ENCODE measurements at places on chromosomes 2 and 18.

- peak; percentile 23 for DNase-seq
These were observed 89.0 kb downstream of the ZNF532 start for GRCh38 chr18:58953627-58954026.

DNA sequence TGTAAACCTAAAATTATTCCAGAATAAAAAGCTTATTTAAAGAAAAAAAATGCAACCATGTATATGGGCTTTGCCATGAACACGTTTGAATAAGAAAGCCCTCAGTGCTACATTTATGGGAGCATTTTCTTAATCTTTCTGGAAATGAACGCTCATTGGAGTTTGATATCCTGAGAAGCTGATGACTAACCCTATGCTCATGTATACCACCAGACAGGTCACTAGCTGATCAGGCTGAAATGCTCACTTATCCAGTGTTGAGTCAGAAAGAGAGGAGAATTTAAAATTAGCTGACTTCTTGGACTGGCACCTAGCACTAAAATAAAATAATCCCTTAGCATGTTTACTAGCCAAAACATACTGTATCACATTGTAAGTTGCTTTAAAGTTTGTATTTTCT lies 254.9 kb upstream of the SIX3 start:
- DNase-seq = peak; percentile 82

GRCh38 chr2:225797394-225797793 lies 397.9 kb downstream of the NYAP2 start:
- DNase-seq = no peak

- no peak for DNase-seq
These were observed 120.1 kb downstream of the ZNF385B start for GRCh38 chr2:179741317-179741716.

GRCh38 chr2:102399499-102400141 lies 23.3 kb upstream of the IL18RAP start:
- DNase-seq = no peak

- no peak for DNase-seq
These were observed 17.2 kb downstream of the GPC1 start for GRCh38 chr2:240452462-240453256.

- DNase-seq = no peak
These were observed 501.7 kb upstream of the TCF4 start for GRCh38 chr18:56089612-56090258.

DNA sequence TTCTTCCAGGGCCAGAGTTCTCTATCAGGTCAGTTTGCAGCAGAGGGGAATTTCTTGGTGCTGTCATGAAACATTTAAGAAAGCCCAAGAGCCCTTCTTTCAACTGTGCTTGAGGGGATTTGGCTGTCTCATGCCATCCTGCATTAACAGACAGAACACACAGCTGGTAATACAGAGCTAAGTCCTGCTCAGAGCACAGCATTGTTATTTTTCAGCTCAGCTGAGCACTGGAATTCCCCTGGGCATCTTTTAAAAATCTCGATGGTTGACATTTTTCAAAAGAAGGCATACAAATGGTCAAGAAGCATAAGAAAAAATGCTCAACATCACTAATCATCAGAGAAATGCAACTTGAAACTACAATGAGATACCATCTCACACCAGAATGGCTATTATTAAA lies 14.9 kb upstream of the IL1R2 start:
- DNase-seq = no peak

DNA sequence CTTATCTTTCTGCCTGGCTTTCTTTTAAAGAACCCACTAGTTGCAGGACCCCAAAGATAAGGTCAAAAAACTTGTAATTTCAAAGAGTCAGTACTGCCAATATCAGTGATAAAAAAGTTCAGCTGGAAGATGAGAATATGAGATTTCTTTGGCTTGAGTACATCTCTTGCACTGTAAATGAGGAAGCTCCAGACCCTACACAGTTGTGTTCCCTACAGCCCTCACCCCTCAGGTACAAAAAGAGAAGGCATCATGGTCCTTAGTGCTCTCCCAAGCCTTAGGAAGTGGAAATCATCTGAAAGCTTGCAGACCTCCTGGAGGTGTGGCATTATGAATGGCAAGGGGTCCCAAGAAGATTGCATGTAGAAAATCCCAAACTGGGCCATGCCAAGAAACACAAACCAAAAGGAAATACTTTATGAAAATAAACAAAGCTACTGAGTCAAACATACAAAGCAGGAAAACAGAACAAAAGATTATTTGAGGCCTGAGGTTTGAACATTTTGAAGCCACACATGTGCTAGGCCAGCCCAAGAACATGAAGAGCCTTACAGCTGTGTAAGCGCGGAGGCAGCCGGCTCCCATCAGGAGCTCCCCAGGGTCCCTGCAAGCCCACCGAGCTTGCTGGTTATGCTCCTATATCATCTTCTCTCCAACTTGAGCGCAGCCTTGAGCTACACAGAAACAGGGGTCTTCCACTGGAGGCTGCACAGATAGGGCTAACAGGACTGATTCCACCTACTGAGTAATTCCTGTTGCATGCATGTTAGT lies 217.0 kb downstream of the OSR1 start:
- DNase-seq = no peak

- DNase-seq = no peak
These were observed 25.5 kb upstream of the ALPP start for GRCh38 chr2:232353096-232353495.

DNA sequence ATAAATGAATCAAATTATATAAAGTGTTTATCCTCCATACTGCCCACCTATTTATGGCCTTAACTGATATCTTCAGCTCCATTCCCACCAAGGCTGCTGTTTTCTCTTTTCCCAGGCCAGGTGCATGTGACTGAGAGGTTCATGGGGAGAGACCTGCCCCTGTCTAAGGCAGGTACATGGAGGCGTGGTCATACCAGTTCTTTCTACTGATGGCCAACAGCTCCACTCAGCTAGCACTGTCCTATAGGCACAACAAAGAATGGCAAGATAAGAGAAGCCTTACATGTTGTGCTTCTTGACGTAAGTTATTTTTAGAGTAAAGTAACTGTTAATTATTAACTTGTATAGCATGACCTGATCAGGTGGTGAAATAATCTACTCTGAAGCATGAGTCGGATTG lies 16.8 kb downstream of the AKAIN1 start:
- no peak for DNase-seq

DNA sequence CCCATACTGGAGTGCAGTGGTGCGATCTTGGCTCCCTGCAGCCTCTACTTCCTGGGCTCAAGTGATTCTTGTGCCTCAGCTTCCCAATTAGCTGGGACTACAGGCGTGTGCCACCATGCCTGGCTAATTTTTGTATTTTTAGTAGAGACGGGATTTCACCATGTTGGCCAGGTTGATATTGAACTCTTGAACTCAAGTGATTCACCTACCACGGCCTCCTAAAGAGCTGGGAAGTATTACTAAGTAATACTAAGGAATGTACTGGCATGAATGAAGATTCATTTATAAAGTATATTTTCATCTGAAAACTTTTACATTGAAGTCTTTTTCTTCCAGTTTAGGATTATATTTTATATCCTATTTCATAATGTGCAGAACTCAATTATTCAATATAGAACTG lies 38.1 kb downstream of the NUP35 start:
- peak; percentile 67 for DNase-seq

- no peak for DNase-seq
These were observed 259.6 kb upstream of the ZNF804A start for GRCh38 chr2:184338771-184339170.

- no peak for DNase-seq
These were observed 78.1 kb upstream of the PELI1 start for GRCh38 chr2:64222351-64222750.

- DNase-seq = no peak
These were observed 26.8 kb downstream of the RHBDD1 start for GRCh38 chr2:226862623-226863022.

DNA sequence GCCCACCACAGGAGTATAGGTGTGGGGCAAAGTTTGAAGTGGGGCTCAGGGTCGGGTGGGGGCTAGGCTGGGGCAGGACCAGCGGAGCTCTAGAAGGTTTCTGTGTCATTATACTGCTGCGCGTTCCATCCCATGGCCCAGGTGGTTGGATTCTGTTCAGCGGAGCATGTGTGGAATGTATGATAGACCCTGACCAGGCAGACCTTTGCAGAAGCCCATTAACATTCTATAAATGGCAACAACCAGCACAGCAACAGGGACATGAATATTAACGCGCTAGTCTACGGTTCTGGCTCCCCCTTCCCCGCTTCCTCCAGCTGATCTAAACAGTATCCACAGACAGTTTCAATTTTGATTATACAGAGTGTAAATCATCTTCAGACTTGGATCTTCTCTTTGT lies 4.1 kb upstream of the PRKCE start:
- DNase-seq = no peak

DNA sequence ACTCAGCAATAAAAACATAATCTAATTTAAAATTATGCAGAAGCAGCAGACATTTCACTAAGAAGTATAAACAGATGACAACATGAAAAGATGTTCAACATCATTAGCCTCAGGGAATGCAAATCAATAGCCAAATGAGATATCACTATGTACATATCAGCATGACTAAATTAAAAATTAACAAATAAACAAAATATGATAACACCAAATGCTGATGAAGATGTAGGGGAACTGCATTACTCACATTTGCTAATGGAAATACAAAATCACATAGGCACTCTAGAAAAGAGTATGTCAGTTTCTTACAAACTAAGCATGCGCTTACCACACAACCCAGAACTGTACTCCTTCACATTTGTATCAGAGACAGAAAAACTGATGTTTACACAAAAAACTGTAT lies 487.2 kb upstream of the REG3G start:
- no peak for DNase-seq

DNA sequence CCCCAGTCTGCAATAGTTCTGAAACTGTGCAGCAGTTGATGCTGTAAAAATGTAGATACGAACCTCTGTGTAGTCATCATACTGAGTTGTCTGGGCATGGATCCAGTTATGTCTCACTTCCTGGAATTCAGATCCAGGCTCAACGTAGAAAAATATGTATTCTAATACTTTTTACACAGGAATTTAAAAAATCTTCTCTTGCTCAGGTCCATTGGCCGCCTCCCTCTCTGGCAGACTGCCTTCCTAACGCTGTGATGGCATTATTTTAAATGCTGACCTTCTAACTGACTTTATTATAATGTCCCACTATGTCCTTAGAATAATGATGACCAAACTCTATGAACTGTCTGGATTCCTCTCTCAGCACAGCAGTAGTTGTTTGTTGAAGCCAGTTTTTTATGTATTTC lies 119.6 kb downstream of the FEZ2 start:
- peak; percentile 86 for DNase-seq

DNA sequence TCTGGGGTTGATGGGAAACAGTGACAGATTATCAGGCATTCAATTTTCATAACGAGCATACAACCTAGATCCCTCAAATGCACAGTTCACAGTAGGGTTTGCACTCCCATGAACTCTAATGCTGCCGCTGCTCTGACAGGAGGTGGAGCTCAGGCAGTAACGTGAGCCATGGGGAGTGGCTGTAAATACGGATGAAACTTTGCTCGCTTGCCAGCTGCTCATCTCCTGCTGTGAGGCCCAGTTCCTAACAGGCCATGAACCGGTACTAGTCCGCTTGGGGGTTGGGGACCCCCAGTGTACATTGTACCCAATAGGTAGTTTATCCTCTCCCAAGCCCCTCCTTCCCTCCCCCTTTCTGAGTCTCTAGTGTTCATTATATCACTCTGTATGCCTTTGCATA lies 94.6 kb downstream of the PTH2R start:
- DNase-seq = no peak

GRCh38 chr18:332721-333510 lies 65.1 kb upstream of the THOC1 start:
- no peak for DNase-seq

DNA sequence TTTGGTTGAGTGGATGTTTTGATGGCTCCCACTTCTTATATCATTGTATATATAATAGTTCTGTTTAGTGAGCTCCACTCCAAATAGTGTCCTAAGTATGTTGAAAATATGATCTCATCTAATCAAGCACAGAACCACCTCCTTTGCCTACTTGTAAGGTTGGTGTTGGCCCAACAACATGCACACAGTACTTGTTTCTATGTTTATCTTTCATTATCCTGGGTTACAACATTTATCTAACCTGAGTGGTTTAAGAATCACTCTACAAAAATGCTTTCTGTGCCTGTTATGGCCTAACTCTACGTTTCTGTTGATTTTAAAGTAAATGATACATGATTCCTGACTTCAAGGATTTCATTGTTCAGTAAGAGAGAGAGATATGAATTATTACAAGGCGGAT lies 281.9 kb downstream of the FIGN start:
- DNase-seq = no peak

- no peak for DNase-seq
These were observed 520.8 kb downstream of the PARD3B start for GRCh38 chr2:205066081-205066480.

- no peak for DNase-seq
These were observed 34.8 kb upstream of the MMADHC start for GRCh38 chr2:149622343-149622742.

- DNase-seq = no peak
These were observed 55.6 kb upstream of the FZD5 start for GRCh38 chr2:207825045-207825954.

- no peak for DNase-seq
These were observed 600.4 kb upstream of the KLHL29 start for GRCh38 chr2:22784566-22784965.

DNA sequence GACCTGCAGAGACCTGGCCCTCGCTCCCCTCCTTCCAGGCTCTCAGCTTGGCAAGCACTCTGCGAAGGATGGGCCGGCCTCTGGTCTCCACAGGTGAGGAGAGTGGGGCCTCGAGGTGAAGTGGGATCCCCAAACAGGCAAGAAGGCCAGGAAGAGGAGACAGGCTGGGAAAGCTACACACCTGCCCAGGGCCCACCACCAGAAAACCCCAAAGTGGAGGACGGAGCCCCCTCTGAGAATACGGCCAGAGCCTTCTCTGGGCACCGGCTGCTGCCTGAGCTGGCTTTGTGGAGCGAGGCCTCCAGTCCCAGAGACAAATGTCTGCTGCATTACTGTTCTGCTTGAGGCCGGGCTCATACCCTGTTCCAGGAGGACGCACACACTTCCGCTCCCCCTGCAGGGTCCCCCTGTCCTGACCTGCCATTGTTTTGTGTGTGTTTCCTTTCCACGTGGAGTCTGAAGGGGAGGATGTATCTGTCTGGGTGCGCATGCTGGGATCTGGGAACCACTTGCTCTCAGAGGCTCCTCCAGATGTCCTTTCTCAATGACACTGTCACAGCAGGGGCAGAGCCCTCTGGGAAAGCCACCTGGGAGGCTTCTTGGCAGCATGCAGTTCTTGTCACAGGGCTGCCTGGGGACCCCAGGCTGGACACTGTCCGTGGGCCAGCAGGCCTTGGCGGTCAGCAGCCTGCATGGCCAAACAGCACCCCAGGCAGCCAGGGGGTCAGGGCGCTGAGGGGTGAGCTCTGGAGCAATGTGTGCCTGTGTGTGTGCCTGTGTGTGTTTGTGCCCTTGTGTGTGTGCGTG lies 20.8 kb downstream of the KCNF1 start:
- no peak for DNase-seq

DNA sequence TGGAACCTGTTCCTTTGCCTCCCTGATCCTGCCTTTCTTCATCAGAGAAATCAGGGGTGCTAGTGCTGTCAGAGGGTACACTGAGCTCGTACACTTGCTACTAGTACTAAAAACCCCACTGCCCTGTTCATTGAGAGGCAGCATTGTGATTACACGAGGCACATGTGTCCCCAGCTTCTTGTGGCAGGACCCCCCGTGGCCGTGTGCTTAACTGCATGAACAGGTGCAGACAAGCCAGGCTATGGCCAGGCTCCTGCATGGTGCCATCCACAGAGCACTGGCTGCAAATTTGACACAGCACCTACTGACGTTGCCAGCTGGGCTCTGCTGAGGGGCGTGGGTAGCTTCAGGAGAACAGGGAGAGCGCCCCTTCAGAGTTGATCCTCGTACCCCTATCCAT lies 248.4 kb downstream of the GLI2 start:
- no peak for DNase-seq

GRCh38 chr18:24378598-24378997 lies 19.0 kb downstream of the OSBPL1A start:
- no peak for DNase-seq

Data from HT1080 (cell line).